ENCODE measurements at places on chromosomes 4 and X.

GRCh38 chr4:56077676-56078075 is 128.9 kb downstream of the CEP135 start:
- DNase-seq: no peak

- peak; percentile 30 for DNase-seq
Measured at GRCh38 chrX:46485897-46486296, 59.3 kb downstream of the ZNF674 start.

GRCh38 chrX:54817220-54817820 is 9.8 kb downstream of the MAGED2 start:
- no peak for DNase-seq

DNA sequence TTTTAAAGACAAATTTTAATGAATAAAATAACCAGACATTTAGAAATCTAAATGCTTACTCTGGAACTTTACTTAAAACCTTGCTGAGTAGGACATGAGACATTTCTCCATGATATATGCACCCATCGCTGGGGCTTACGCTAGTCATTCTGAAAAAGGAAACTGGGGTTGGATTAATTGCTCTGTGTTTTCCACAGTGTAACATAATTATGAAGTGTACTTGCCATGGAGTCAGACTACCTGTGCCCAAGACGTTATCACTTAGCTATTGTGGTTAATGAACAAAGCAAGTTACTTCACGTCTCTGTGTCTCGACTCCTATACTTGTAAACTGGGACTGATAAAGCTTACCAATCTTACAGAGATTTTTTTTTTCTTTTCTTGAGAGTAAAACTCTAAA is 47.8 kb downstream of the SHISA3 start:
- no peak for DNase-seq

DNA sequence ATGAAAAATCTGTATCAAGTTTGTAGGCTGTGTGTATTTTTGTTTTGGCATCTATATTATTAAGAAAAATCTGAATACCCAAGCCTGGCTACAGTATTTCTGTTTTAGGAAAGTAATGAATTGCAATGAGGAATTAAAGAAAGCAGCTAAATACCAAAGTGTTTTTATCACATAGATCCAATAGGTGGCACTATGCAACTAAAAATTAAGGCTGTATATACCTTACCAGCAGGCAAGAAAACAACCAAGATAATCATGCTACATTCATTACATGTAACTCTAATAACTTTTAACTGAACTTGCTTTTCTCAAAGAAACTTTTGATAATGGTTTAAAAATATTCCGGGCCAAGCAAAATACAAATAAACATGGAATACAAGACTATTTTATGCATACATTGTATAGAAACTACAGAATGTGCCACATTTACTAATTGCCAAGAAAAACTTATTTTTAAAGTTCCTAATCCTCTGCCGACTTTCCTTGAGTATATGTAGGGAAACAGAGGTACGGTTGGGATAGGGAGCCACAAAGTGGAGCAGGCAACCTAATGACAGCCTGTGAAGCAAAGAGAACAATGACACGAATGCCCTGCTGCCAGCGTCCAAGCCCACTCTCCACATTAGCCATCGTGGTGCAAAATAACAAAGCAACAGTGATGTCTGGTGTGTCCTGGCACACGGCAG is 63.7 kb downstream of the SEC24D start:
- no peak for DNase-seq

DNA sequence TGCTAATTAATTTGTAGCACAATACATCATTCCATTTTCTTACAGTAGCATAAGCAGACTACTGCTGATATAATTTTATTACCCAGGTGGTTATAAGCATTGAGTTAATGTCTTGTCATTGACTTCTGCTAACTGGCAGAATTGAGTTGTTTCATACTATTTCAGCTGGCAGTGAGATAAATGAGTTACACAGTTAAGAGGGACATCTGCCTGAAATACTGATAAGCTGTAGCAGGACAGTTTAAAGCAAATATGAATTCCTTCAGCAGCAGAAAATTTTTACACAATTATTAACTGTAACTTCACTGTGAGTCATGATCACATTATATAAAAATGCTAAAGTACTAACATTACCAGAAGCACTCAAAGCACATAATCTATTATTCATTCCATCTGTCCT is 326.8 kb downstream of the INPP4B start:
- no peak for DNase-seq

DNA sequence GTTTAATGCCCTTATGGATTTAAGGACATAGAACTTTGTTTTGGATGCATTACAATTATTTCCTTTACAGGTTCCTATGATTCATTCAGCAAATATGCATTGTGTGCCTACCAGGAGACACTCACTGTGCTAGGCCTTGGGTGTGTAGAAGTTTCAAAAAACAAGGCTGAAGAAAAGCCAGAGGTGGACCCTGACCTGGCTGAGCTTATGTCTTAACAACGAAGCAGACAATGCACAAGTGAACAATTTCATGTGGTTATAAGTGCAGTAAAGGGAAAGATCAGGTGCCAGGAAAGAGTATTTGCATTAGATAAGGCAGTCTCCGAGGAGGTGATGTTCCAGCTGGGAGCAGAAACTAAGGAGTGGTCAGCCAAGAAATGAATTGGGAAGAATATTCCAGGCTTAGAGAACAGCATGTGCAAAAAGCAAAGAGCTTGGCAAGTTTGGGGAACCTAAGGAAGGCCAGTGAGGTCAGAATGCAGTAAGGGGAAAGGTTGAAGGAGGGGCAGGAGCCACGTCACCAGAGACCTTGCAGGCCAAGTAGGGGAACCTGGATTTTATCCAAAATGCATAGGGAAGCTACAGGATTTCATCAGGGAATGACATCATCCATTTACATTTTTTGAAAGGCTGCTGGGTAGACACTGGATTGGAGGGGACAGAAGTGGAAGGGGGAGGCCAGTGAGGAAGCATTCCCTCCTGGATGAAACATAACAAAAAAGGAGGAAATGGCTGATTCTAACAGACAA is 193.6 kb downstream of the SOWAHB start:
- DNase-seq: no peak

DNA sequence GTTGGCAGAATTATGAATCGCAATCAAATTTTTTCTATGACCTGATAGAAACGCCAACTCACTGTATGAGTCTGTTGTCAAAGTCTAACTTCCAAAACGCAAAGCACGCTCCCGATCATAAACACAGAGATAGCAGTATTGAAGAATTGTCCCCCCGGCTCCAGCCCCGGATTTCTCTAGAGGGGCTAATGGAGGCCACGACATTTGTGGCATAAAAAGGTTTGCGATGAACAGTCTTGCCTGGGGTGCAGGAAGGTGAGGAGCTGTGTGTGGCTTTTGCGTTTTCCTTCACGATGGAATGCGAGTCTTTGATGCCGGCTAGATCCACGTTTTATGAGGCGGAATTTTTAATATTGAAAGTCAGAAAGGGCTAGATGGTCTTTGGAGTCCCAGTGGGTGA is 183.0 kb downstream of the CRLF2 start:
- no peak for DNase-seq

- no peak for DNase-seq
Measured at GRCh38 chr4:20440170-20440569, 188.5 kb downstream of the SLIT2 start.

DNA sequence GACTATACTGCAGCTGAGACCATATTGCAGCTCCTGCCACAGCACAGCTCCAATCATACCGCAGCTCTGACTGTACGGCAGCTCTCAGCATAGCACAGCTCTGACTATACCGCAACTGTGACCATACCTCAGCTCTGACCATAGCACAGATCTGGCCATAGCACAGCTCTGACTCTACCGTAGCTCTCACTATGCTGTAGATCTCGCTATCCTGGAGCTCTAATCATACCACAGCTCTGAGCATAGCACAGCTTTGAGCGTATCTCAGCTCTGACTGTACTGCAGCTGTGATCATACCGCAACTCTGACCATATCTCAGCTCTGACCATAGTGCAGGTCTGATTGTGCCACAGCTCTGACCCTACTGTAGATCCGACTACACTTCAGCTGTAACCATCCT is 139.2 kb downstream of the ASMT start:
- no peak for DNase-seq

GRCh38 chrX:78527263-78527662 is 131.9 kb downstream of the RTL3 start:
- peak; percentile 55 for DNase-seq

- DNase-seq: no peak
Measured at GRCh38 chr4:38669208-38669607, 5.2 kb downstream of the KLF3 start.

GRCh38 chrX:24377911-24378468 is 17.6 kb downstream of the SUPT20HL1 start:
- no peak for DNase-seq

DNA sequence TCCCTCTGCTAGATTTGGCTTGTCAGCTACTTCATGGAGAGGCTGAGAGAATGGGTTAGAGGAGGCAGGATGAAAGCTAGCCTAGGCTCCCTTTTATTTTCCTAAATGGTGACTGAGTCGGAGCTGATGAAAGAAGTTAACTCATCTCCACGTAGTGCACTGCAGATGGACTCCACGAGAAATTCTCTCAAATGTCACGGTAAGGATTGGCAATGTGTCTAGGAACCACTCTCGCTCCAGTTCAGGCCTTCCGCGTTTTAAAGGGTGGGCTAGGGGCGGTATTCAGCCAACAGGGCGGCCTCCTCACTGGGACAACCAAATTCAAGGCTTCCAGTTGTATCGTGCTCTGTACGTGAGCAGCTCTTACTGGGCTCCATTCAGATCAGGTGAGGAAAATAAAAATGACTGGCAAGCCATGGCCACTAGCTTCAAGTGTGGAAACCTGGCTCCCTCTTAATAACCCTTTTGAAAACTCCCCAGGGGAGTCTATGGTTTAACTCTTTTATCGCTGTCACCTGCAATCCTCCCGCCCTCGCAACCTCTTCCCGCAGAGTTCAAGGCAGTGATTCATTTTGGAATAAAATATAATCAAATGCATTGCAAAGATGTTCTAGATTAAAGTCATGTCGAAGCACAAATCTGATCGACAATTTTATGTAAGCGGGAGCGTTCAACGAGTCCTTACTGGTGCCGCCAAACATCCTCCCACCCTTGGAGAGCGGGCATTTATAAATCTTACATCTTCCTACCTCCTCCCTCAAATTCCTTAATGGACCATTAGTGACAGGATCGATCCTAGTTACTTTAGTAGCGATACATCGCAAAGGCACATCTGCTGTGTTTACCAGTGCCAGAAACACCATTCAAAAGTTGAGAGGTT is 1.2 kb downstream of the SPOCK3 start:
- DNase-seq: no peak

- no peak for DNase-seq
Measured at GRCh38 chr4:80070880-80071603, 2.0 kb downstream of the ANTXR2 start.

- no peak for DNase-seq
Measured at GRCh38 chr4:188005561-188005960, 10.0 kb downstream of the ZFP42 start.

GRCh38 chr4:60422439-60422838 is 777.7 kb upstream of the ADGRL3 start:
- no peak for DNase-seq

GRCh38 chrX:22220941-22221340 is 51.8 kb upstream of the CBLL2 start:
- DNase-seq: no peak

GRCh38 chrX:13110433-13111324 is 66.3 kb upstream of the FAM9C start:
- no peak for DNase-seq

GRCh38 chr4:24551492-24552289 is 32.7 kb downstream of the DHX15 start:
- no peak for DNase-seq

DNA sequence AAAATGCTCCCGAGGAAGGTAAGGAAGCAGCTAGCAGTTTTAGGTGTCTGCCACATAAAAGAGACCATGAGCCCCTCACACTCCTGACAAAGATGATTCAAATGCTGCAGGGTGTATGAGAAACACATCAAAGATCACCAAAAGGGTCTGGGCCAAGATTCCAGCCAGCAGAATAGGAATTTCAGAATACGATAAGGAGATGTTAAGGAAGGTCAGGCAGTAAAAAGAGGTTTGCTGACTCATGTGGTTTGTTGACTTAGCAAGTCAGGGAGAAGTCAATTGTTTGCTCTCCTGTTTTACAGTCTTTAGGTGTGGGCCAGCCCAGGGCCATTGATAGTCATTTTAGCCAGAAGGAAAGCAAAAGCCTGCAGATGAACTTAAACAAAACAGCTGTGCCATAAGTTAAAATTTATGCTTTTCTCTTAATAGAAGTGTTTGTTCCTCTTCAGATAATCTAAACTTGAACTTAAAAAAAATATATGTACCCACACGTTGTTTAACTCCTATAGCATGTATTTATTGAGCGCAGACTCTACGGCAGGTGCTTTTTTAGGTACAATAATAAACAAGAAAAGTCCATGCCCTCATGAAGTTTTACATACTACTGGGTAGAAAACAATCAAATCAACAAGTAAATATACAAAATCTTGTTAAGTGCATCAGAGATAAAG is 115.6 kb downstream of the CAMK2D start:
- no peak for DNase-seq

GRCh38 chr4:147831551-147832171 is 99.8 kb downstream of the ARHGAP10 start:
- no peak for DNase-seq

All from T-helper 2 cell (primary cell).